ENCODE measurements at places on chromosomes 1 and 21.

DNA sequence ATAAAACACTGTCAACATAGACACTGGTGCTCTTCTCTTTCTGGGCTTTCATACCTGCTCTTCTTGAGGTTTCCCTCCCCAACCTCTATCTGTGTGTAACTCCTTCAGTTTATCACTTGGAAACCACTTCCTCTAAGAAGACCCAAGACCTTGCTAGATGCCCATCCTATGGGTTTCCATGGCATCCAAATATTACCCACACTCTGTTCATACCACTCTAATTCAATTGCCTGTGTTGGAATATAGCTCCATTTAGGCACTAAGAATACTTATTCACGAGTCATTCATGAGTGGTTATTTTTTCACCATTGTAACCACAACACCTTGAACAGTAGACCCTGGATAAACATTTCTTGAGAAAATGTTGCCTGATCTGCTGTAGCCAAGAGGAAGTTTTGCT, 231.1 kb upstream of the SGIP1 start:
- H3K4me3 ChIP-seq = no peak overlapping the region
- no peak overlapping the region for H3K27ac ChIP-seq
- H3K4me1 ChIP-seq = no peaks in the 10 kb centered on the region
- no peaks in the 10 kb centered on the region for H3K27me3 ChIP-seq
- no peak for DNase-seq
- H3K36me3 ChIP-seq = no peaks in the 10 kb centered on the region

GRCh38 chr1:172778456-172779455, 119.9 kb downstream of the FASLG start:
- H3K4me3 ChIP-seq = no peak overlapping the region
- H3K27me3 ChIP-seq = no peaks in the 10 kb centered on the region
- no peaks in the 10 kb centered on the region for H3K36me3 ChIP-seq

DNA sequence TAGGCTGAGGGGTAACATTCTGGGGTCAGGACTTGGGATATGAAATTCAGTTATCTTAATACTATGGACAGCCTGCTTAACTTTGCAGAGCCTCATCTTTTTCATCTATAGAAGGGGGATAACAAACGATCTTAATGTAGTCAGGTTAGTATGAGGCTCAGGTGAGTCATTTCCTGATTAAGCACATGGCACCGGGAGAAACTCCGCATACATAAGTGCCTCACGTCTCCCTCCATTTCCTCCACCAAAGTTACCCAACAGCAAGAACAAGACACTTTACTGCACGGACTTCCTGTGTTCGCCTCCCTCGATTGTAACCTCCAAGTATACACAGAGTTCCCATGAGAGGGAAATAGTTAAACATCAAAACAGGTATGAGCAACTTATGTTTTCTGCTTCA, 112.7 kb upstream of the COA6 start:
- peaks cover 2% of the 10 kb centered on the region for H3K27me3 ChIP-seq
- no peaks in the 10 kb centered on the region for H3K4me1 ChIP-seq
- H3K27ac ChIP-seq = no peak overlapping the region
- no peaks in the 10 kb centered on the region for H3K36me3 ChIP-seq
- DNase-seq = no peak

DNA sequence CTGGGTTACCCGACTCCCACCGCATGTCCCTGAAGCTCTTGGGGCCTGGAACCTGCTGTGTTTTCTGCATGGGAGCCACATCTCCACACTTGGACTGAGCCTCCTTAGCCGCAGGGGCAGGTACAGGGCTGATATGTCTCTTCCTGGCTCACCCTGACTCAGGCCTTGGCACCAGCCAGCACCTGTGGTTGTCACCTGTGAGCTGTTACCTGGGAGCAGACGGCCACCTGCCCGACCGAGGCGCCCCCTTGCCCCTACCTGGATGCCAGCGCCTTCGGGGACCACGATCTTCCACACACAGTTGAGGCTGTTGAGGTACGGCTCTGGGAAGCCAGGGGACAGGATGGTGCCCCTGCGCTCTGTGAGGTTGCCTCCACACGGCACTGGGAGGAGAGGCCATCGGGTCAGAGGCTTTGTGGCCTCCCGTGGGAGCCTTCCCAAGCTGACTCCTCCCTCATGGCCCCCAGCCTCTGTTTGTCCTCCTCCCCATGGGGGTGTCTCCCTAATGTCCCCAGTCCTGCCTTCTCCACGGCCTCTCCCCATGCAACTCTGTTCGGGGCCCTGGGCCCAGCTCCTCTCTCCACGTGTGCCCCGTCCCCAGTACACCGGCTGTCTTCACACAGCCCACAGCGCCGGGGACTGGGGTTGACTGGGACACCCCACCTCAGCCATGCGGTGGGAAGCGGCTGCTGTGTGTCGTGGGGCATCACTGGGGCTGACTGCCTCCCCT, 152.0 kb downstream of the ZSCAN20 start:
- H3K4me1 ChIP-seq = no peaks in the 10 kb centered on the region
- H3K4me3 ChIP-seq = no peak overlapping the region
- DNase-seq = no peak
- H3K36me3 ChIP-seq = no peaks in the 10 kb centered on the region

- H3K36me3 ChIP-seq = no peaks in the 10 kb centered on the region
- H3K4me3 ChIP-seq = no peak overlapping the region
- no peak for DNase-seq
- no peaks in the 10 kb centered on the region for H3K4me1 ChIP-seq
- H3K27me3 ChIP-seq = peaks cover 33% of the 10 kb centered on the region
Measured at GRCh38 chr1:20538760-20539551, 13.4 kb upstream of the FAM43B start.

All from large intestine (tissue), 12 donors.